ENCODE measurements at places on chromosomes 6 and 20.

GRCh38 chr6:164130151-164130550 is 715.6 kb downstream of the QKI start:
- no peak for DNase-seq

- no peak for DNase-seq
Observed at GRCh38 chr6:41718828-41719227, 16.6 kb downstream of the TFEB start.

GRCh38 chr6:168101590-168102314 is 22.7 kb upstream of the FRMD1 start:
- no peak for DNase-seq

DNA sequence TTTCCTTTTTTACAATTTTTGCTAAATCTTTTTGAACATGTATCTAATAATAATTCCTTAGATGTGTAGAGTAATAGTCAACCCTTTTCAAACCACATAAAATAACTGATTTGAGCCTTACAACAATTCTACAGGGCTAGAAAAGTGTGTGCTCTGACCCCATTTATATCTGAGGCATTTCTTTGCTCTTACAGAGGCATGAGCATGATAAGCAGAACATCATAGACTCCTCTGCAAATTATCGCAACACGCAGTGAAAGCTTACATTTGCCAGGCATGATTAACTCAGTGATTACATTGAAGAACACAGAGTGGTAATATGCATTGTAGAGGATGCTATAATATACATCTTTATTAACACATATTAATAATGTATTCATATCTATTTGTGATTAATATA is 120.4 kb downstream of the SIM1 start:
- DNase-seq = no peak

DNA sequence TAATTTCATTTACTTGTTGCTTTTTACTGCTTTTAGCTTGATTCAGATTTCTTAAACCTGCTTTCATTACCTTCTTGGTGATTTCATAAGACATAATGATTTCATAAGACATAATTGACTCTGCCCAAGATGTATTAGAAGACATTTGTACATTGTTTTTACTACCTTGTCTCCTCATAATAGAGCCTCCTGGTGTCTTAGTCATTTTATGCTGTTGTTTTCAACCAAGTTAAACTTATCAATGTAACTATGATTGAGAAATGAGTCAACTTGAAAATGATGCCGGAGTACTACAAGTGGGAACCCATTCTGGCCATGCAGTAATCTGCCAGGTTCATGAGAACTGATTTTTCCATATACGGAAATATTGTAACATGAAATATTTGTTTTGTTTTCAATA is 573.6 kb downstream of the MMUT start:
- DNase-seq = no peak

GRCh38 chr6:14660806-14661579 is 543.4 kb downstream of the CD83 start:
- DNase-seq = no peak

GRCh38 chr6:136889271-136890193 is 32.6 kb upstream of the SLC35D3 start:
- DNase-seq = no peak

DNA sequence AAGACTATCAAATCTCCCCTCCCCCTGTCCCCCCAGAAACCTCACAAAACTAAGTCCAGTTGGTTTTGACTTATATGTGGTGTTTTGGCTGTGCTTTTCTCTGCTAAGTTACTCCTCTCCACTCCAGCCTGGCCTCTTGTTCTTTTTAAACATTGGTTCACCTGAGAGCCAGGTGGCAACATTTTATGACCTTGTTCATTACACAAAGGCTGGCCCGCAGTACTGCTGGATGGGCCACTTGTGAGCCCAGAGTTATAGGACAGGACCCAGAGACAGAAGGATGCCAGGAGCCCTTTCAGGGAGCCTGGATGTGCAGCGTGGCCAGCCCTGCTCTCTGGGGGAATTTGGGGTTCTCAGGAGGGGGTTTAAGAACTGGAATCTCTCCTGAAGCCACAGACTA is 90.0 kb downstream of the RAMACL start:
- no peak for DNase-seq

GRCh38 chr20:58293453-58293852 is 16.1 kb upstream of the RAB22A start:
- DNase-seq = no peak

All from tibial artery (tissue), 4 donors.